ENCODE measurements at places on chromosomes 5 and 9.

DNA sequence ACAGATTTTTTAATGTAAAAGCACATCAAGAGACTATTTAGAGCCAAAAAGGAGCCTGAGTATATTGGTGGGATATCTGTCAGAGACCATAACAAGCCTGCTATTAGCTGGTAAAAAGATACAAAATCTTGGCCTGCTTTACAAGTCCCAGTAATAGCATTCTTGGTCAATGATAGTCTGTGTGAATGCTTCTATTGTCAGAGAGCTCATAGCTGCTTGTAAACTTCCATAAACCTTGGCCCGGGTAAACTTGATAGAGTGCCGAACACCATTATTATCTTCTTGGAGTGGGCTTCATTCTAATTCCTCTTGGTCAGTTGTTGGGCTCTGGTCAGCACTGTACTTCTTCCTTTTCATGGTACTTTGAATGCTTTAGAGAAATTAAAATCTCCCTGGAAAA lies 64.0 kb downstream of the UBAP1 start:
- no peak overlapping the region for H3K4me3 ChIP-seq
- H3K4me1 ChIP-seq, result no peaks in the 10 kb centered on the region
- no peak for DNase-seq

GRCh38 chr9:6669881-6670280 lies 24.4 kb upstream of the GLDC start:
- no peaks in the 10 kb centered on the region for H3K27me3 ChIP-seq
- H3K27ac ChIP-seq, result no peak overlapping the region
- no peak for DNase-seq

GRCh38 chr5:124528838-124529237 lies 217.6 kb downstream of the ZNF608 start:
- no peaks in the 10 kb centered on the region for H3K4me1 ChIP-seq
- no peaks in the 10 kb centered on the region for H3K36me3 ChIP-seq
- no peak overlapping the region for H3K27ac ChIP-seq
- DNase-seq, result no peak

DNA sequence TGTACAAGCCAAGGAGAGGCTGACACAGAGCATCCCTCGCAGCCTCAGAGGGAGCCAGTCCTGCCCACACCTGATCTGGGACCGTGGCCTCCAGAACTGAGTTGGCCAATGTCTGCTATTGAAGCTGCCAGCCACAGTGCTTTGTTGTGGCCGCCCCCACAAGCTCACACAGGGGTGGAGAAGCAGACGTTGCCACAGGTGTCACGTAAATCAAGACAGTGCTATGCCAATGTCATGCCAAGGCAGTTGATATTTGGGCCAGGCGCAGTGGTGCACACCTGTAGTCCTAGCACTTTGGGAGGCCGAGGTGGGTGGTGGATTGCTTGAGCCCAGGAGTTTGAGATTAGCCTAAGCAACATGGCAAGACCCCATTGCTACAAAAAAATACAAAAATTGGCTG lies 17.3 kb upstream of the TERT start:
- no peak overlapping the region for H3K27ac ChIP-seq
- H3K4me3 ChIP-seq, result no peak overlapping the region
- peaks cover 11% of the 10 kb centered on the region for H3K4me1 ChIP-seq
- no peak for DNase-seq
- H3K36me3 ChIP-seq, result no peaks in the 10 kb centered on the region

GRCh38 chr9:128689820-128690683 lies 1.0 kb downstream of the SET start:
- no peak for DNase-seq
- H3K27me3 ChIP-seq, result no peaks in the 10 kb centered on the region
- peaks cover 5% of the 10 kb centered on the region for H3K4me1 ChIP-seq
- H3K36me3 ChIP-seq, result peaks cover 60% of the 10 kb centered on the region
- H3K27ac ChIP-seq, result peak overlapping the region; percentile 57

DNA sequence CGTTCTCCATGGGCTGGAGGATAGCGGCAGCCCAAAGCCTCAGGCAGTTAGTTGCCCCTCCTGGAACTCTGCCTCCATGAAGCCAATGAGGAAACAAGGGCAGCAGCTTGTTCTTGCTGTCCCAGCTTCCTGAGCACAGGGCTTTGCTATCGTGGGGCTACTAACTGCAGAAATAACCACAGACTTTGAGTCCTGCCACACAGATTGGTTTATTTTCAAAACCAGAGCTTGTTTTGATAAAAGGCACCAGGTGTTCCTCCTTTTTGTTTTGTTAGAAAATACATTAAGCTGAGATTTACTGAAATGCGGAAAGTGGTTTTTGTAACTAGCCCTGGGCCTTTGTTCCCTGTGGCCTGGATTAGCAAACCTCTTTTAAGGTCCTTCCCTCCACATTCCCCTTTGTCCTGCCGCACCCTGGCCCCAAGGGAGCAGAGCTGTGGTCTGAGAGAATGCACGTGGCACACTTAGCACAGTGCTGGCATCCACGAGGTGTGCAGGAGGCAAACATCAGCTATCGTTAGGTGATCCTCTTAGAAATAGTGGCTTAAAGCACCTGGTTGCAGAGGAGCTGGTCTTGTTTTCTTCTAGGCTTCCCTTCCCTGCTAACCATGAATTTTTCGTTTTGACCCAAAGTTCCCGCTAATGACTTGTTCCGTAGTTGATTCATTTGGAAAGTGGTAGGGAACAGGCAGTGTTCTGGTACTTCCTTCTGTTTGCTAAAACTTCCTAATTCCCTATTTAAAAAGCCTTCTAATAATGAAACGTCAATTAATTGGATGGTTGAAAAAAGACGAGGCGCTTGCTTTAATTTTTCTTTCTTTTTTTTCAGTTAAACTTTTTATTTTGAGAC lies 21.5 kb downstream of the MVB12B start:
- H3K36me3 ChIP-seq, result no peaks in the 10 kb centered on the region
- no peak for DNase-seq
- no peak overlapping the region for H3K27ac ChIP-seq
- H3K4me3 ChIP-seq, result no peak overlapping the region
- peaks cover 10% of the 10 kb centered on the region for H3K4me1 ChIP-seq

GRCh38 chr9:106829666-106830408 lies 33.1 kb upstream of the ZNF462 start:
- H3K36me3 ChIP-seq, result no peaks in the 10 kb centered on the region
- no peak overlapping the region for H3K27ac ChIP-seq
- H3K27me3 ChIP-seq, result no peaks in the 10 kb centered on the region
- DNase-seq, result no peak
- H3K4me1 ChIP-seq, result no peaks in the 10 kb centered on the region

DNA sequence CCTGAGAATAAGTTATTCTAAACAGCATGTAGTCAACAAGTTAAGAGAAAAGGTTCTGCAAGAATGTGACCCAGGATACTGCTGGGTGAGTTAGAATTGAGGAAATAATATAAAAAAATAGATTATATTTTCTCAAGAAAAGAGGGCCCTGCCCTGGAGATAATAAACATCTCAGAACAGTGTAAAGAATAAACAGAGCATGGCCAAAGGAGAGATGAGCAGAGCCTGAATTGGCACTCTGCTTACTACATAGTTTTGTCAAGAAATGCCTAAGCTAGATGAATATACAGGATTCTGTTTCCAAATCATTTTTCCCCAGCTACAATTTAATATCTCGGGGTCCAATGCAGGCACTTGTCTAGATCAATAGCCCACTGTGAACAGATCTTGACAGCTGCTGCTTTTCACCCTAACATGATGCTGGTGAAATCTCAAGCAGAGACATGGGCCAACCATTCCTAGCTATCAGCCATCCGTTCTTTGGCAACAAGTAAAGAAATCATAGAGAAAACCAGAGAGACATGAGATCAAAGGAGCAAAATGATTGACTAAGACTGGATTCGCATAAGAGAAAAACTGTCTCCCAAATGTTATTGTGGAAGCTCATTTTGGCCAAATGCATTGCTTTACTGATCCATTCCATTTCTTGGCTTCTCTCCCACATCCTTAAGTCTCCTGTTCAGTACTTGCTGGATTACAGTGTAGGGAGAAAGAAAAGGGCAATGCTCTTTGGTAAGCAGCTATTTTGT lies 173.2 kb downstream of the PRELID2 start:
- H3K27me3 ChIP-seq, result no peaks in the 10 kb centered on the region
- no peaks in the 10 kb centered on the region for H3K4me1 ChIP-seq
- H3K27ac ChIP-seq, result no peak overlapping the region
- H3K36me3 ChIP-seq, result no peaks in the 10 kb centered on the region

- no peaks in the 10 kb centered on the region for H3K4me1 ChIP-seq
- H3K36me3 ChIP-seq, result no peaks in the 10 kb centered on the region
- H3K27me3 ChIP-seq, result no peaks in the 10 kb centered on the region
- no peak overlapping the region for H3K4me3 ChIP-seq
- no peak for DNase-seq
- H3K27ac ChIP-seq, result no peak overlapping the region
Observed at GRCh38 chr5:89308606-89309040, 425.6 kb upstream of the MEF2C start.

DNA sequence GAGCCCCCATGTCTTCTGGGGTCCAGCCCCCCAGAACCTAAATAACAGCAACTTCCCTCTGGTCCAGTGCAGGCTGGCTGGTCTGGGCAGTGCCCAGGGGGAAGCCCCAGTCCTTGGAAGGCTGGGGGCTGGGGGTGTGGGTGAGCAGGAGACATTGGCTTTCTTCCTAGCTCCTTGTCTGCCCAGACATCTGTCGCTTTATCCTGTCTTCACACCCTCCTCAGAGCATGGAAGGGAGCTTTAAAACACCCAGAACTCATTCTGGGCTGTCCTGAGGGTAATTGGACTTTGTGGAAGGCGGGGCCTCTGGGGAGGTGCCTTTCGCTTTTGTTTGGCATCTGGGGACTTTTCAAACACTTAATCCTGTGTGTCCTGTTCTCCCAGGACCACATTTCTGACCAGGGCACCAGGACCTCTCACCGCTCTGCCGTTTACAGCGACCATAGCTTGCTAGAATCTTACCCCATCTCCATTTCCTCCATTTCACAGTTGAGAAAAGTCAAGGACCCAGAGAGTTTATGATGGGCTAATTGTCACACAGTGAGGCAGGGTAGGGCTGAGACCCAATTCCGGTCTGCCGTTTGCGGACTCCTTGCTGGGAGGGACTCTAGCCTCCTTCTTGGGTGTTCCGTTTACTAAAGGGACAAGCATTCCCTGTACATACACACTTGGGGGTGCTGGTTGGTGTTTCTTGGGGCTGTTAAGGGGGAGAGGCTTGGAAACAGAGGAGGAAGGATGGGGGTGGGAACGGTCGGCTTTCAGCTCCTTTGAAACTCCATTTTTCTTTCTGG lies 1.1 kb downstream of the GSN start:
- H3K4me3 ChIP-seq, result peak overlapping the region; percentile 74
- no peak overlapping the region for H3K27ac ChIP-seq
- H3K27me3 ChIP-seq, result peaks cover 20% of the 10 kb centered on the region
- DNase-seq, result no peak
- peaks cover 4% of the 10 kb centered on the region for H3K4me1 ChIP-seq
- no peaks in the 10 kb centered on the region for H3K36me3 ChIP-seq

DNA sequence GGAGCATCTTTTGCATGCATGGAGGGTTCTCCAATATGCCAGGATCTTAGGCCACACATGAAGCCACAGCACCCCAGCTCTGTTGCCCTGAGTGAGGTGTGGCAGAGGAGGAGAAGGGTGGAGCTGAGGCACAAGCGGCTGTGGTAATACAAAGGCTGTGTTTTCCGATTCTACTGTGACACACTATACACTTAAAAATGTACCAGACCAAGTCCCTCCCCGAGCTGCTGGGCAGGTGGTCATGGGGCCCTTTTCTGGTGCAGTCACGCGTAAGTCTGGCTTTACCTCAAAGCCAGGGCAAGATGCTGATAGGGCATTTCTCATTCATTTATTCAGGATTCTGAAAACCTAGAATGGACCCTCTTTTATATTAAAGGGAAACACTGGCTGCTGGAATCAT lies 3.7 kb downstream of the ADGRV1 start:
- peak overlapping the region; percentile 96 for H3K4me3 ChIP-seq
- no peak for DNase-seq
- no peaks in the 10 kb centered on the region for H3K27me3 ChIP-seq
- no peaks in the 10 kb centered on the region for H3K36me3 ChIP-seq

GRCh38 chr9:26893030-26893676 lies 551 bp upstream of the CAAP1 start:
- no peaks in the 10 kb centered on the region for H3K27me3 ChIP-seq
- no peaks in the 10 kb centered on the region for H3K36me3 ChIP-seq
- peak overlapping the region; percentile 96 for H3K27ac ChIP-seq
- no peak for DNase-seq
- no peaks in the 10 kb centered on the region for H3K4me1 ChIP-seq

Measured in H1 (cell line).